ENCODE measurements at places on chromosomes 1 and 21. TPM values are rescaled to one million over a fixed set of nuclear protein-coding genes. Genes with fewer than 3 reads are reported as not detected.

GRCh38 chr1:208205216-208206013 is 38.8 kb downstream of the PLXNA2 start:
- DNase-seq: no peak

- no peak for DNase-seq
Observed at GRCh38 chr1:32142446-32143301, 34.8 kb downstream of the KPNA6 start.

Gene PROK1
- polyA plus RNA-seq: not detected

Gene L1TD1
- polyA plus RNA-seq: not detected

Gene CHTOP
- 57.4 TPM for polyA plus RNA-seq

Gene FCRL4
- not detected for polyA plus RNA-seq

GRCh38 chr1:160425847-160426246 is 25.5 kb downstream of the VANGL2 start:
- DNase-seq: no peak

Gene NME7
- polyA plus RNA-seq: 15.6 TPM

DNA sequence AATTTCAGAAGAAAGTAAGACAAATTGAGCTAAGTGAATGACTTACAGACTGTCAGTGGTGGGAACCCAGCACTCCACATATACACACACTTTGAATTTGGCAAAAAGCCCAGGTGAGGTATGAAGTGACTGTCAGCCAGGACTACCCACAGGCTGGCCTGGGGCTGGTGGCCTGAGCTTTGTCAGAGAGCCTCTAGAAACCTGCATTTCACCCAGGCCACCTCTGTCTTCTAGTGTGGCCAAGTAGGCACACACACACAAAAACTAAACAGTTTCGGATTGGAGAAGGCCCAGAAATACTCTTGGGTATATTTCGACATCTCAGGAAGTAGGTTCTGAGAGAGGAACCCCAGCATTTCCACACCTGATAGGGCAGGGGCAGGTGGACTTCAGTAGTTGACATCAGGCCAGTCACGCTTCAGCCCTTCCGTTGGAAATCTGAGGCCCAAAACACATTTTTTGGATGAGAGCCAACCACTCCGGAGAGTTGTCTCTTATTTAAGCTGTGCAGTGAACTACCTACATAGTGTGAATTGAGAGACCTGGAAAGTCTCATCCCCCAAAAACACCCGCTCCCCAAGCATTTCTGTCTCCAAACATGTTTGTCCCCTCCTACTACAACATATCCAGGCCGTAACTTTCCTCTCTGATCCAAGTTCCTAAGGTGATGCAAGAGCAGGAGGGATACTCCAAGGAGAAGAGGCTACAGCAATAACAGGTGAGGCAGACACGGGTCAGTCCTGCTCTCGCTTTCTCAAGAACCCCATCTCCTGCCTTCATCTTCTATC is 167.2 kb upstream of the PROX1 start:
- no peak for DNase-seq

GRCh38 chr1:15337656-15338402 is 71.9 kb upstream of the EFHD2 start:
- no peak for DNase-seq

GRCh38 chr1:235725434-235725833 is 75.8 kb upstream of the GNG4 start:
- DNase-seq: no peak

GRCh38 chr1:237124856-237125462 is 83.0 kb downstream of the RYR2 start:
- DNase-seq: no peak

DNA sequence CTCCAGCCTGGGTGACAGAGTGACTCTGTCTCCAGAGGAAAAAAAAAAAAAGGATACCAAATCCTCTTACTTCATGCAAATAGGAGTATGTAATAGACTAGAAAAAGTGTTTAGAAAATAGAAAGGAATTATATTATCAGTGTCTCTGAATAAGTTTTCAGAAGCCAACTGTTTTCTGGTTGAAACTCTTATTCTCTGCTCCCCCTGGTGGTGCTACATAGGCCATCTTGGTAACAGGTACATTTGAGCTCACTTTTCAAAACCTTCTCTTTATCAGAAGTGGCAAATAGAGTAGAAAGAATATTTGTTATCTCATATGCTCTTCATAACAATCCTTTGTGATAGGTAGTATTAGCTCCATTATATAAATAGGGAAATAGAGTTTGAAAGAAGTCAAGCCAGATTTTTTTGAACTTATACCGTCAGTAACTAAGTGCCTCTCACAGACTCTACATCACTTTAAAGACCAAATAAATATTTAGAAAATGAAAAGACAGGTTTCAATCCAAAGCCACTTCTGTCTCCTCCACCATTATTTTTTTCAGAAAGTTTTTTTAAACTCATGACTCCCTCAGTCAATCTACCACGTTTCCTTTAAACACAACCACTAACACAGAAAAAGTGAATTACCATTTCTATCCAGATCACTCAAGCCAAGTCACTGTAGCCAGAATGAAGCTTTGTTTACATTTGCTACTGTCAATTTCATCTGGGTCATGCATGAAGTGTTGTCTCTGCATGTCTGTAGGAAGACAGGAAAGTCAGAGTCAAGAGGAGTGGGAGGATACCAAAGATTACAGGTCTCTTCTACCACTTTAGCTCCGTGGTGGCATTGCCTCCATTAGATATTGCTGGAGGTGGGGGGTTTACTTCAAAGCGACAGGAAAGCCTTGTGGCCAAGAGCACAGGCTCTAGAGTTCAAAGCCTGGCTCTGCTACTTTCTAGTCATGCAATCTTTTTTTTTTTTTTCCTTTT is 45.6 kb downstream of the IL23R start:
- DNase-seq: peak; percentile 52

DNA sequence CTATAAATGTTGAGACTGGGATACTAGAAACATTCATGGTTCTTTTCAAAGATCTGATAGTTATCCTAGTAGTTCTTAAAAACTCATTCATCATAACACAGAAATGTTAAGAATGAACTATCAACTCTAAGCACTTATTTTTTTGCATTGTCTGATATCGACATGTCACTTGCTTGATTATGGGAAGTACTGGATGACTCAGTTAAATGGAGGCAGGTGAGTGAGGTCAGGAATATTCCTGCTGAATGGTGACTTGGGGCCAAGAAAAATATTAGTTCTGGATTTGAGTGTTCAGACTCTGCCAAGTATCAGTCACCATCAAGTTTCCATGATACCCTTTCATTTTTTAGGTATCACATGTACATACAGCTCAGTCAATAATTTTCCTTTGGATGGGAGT is 63.6 kb downstream of the NEK7 start:
- no peak for DNase-seq

DNA sequence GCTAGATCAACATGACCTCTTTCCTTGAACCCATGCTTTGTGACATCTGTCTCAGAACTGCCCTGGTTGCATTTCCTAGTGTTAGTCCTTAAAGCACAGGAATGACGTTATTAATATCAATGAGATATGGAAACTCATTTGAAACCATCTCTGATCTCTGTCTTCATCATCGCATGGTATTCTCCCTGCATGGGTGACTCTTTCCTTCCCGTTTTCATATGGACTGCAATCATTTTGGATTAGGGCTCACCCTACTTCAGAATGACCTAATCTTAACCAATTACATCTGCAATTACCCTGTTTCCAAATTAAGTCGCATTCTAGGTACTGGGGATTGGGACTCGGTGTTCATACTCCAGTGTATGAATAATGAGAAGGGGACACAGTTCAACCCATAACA is 41.7 kb upstream of the DISC1 start:
- no peak for DNase-seq

DNA sequence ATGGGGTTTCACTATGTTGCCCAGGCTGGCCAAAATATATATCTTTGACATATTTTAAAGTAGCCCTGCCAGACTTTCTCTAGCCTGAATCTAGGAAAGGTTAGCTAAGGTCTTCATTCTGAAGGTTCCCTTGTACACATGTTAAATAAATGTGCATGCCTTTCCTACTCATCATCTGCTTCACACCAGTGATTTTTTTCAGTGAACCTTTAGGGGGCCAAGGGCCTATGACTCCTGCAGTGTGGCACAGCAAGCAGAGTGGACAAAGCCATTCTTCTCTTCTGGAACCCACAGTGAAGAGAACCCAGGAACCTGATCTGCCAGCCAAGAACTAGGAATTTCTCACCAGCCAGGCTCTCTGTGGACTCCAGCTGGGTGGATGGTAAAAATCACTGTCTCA is 22.9 kb downstream of the CBR1 start:
- no peak for DNase-seq

- no peak for DNase-seq
Observed at GRCh38 chr1:106957795-106958194, 98.7 kb upstream of the PRMT6 start.

GRCh38 chr21:33648555-33648954 is 6.3 kb downstream of the ITSN1 start:
- no peak for DNase-seq

DNA sequence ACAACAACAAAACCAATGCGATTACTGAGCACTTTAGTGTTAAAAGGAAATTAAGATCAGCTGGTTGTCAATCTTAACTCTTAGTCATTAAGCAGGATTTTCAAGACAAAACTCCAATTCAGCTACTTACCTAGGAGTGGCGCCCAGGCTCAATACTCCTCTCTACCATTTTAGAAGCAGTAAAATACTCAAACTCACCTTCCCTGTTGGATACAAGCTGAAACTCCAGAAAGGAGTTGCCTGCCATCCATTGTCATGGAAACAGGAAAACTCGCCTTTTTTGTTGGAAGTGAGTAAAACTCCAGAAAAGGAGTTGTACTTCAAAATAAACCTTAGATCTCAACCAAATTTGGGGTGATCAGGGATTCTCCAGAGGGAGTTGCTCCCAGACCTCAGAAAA is 127.0 kb upstream of the F3 start:
- DNase-seq: no peak

GRCh38 chr1:91789273-91789997 is 96.5 kb downstream of the TGFBR3 start:
- no peak for DNase-seq

Gene ACTRT2
- polyA plus RNA-seq: not detected

Gene NOS1AP
- not detected for polyA plus RNA-seq

DNA sequence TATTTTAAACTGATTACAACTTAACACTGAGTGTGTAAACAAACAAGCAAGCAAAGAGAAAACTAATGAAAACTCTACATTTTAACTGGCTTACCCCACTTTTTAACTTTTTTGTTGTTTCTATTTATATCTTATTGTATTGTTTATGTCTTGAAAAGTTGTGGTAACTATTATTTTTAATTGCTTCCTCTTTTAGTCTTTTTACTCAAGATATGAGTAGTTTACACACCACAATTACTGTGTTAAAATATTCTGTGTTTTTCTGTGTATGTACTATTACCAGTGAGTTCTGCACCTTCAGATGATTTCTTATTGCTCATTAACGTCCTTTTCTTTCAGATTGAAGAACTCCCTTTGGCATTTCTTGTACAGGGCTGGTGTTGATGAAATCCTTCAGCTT is 4.7 kb upstream of the HHAT start:
- no peak for DNase-seq
